Liver (tissue), 10 donors: ENCODE measurements at places on chromosomes 2 and 18. TPM values are rescaled to one million over a fixed set of nuclear protein-coding genes. Genes with fewer than 3 reads are reported as not detected.

GRCh38 chr2:111111101-111111755 lies 9.5 kb upstream of the BCL2L11 start:
- no peaks in the 10 kb centered on the region for H3K36me3 ChIP-seq
- no peak overlapping the region for H3K27ac ChIP-seq
- H3K4me1 ChIP-seq = no peaks in the 10 kb centered on the region
- DNase-seq = no peak
- H3K27me3 ChIP-seq = no peaks in the 10 kb centered on the region

- no peak overlapping the region for H3K27ac ChIP-seq
- peak; percentile 5 for DNase-seq
- H3K36me3 ChIP-seq = no peaks in the 10 kb centered on the region
- H3K4me3 ChIP-seq = no peak overlapping the region
Measured at GRCh38 chr2:8427211-8427610, 254.6 kb upstream of the ID2 start.

DNA sequence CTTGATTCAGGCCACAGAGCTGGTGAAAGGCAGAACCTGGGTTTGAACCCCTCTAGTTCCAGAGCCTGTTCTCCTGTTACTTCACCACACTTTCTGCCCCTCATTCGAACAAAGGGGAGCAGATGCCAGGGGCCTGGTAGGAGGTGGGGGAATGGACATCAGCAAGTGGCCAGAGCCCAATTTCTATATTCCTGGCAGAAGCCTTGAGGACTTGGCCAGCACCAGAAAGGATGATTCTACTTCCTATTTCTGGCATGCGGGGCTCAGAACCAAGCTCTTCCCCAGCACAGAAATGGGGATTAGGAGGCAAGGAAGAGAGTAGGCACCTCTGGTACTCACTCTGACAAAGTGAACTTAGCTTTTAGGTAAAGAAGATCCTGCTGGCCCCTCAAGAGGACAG lies 49.3 kb downstream of the ADD2 start:
- peaks cover 6% of the 10 kb centered on the region for H3K27me3 ChIP-seq
- no peak for DNase-seq

GRCh38 chr2:179818546-179818945 lies 42.9 kb downstream of the ZNF385B start:
- H3K27ac ChIP-seq = no peak overlapping the region
- no peaks in the 10 kb centered on the region for H3K27me3 ChIP-seq
- peaks cover 6% of the 10 kb centered on the region for H3K4me1 ChIP-seq
- H3K4me3 ChIP-seq = no peak overlapping the region
- H3K36me3 ChIP-seq = no peaks in the 10 kb centered on the region
- no peak for DNase-seq

DNA sequence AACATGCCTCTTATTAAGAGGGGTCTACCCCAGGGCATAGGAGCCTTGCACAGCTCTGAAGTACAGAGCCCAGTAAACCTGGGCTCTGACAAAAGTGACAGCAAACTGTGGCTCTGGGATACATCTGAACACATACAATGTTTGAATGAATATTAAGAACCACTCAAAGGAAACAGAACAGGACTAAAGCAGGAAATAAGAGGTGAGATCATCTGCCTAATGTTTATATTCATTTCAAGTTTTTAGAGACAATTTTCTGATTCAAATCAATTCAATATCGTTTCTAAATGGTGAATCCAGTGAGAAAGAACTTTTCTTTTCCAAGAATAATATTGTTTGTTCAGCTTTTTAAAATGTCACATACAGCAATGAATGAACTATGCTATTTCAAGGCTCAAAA lies 136.7 kb upstream of the CAVIN2 start:
- H3K27ac ChIP-seq = no peak overlapping the region
- H3K36me3 ChIP-seq = no peaks in the 10 kb centered on the region

DNA sequence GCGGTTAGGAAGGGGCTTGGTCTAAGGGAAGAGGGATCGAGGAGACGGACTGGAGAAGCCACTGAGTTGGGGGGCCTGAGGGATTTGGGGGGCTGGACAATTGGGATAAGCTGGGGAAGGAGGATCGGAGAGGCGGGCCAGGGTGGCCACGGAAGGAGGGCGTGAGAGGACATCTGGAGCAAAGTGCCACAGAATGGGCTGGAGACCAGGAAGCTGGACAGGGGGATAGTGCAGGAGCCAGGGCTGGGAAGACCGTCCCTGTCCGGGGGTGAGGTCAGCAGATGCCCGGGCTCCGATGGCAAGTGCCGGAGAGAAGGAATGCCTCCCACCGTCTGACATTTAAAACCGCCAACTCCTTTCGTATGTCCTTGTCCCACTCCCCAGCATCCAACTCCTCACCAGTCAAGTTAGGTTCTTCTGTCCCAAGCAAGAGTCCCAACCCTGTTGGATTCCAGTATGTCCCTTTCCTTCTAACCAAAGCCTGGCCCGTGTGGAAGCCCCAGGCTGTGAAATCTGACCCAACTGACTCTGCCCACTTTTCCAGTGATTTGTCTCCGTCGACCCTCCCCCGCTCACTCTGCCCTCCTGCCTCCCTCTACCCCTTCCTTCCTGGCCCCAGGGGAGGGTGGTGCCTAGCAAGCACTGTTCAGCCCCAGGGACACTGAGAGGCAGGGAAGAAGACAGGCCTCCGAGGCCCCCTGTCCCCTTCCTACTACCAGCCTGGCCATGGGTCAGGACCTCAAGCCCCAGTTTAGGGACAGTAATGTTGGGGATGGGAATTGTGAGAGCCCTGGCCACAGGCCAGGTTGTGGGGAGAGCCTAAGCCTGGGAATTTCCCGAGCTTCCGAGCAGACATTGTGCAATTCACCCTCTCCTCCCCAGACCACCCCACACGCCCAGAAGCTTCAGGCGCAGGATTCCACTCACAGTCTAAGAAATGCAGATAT lies 31.5 kb upstream of the TMBIM1 start:
- DNase-seq = peak; percentile 62
- peak overlapping the region; percentile 77 for H3K4me3 ChIP-seq
- no peaks in the 10 kb centered on the region for H3K27me3 ChIP-seq
- peaks cover 39% of the 10 kb centered on the region for H3K4me1 ChIP-seq
- peak overlapping the region; percentile 89 for H3K27ac ChIP-seq
- peaks cover 2% of the 10 kb centered on the region for H3K36me3 ChIP-seq

GRCh38 chr2:222268311-222268990 lies 30.3 kb downstream of the PAX3 start:
- H3K4me1 ChIP-seq = no peaks in the 10 kb centered on the region
- no peak overlapping the region for H3K4me3 ChIP-seq
- DNase-seq = no peak

DNA sequence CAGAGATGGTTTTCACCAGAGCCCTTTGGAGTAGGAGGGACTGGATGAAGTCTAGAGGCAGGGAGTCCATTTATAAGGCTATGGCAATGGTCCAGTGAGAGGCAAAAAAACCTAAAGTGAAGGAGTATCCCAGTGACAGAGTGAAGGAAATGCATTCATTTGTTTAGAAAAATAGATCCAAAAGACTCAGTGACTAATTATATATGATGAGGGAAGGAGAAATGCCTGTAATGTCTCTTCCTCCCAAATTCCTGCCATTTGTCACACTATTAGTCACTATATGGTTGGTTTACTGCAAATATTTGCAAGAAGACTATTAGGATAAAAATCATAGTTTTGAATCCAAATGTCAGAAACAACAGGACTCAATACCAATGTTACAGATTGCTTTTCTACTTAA lies 104.2 kb downstream of the ZNF521 start:
- no peaks in the 10 kb centered on the region for H3K27me3 ChIP-seq
- H3K4me1 ChIP-seq = no peaks in the 10 kb centered on the region
- no peak overlapping the region for H3K4me3 ChIP-seq
- DNase-seq = no peak
- no peak overlapping the region for H3K27ac ChIP-seq
- H3K36me3 ChIP-seq = no peaks in the 10 kb centered on the region

DNA sequence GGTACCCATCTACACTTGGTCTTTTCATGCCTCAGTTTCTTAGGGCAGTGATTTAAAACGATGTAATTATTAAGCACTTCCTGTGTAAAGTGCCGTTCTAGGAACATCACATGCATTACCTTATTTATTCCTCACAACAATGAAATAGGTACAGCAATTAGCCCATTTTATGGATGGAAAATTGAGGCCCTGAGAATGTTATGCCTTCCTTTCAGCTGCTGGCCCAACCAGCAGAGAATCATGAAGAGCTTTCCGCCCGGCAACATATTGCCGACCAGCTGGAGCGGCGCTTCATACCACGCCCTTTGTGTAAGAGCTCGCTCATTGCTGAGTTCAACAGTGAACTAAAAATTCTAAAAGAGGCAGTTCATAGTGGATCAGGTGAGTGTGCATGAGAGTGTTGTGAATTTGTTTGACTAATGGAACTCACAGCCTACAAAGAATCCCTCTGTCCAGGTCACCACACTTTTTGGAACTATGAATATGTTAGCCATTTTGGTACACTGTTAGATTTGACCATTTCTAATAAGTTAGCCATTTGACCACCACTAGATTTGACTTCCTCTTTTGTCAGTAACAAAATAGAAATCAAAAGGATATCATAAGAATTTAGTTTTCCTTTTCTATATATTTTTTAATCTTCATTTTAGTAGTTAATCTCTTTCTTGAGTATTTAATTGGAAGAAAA lies 25.6 kb upstream of the RPE start:
- no peak for DNase-seq
- no peak overlapping the region for H3K4me3 ChIP-seq
- no peaks in the 10 kb centered on the region for H3K36me3 ChIP-seq
- no peaks in the 10 kb centered on the region for H3K27me3 ChIP-seq

DNA sequence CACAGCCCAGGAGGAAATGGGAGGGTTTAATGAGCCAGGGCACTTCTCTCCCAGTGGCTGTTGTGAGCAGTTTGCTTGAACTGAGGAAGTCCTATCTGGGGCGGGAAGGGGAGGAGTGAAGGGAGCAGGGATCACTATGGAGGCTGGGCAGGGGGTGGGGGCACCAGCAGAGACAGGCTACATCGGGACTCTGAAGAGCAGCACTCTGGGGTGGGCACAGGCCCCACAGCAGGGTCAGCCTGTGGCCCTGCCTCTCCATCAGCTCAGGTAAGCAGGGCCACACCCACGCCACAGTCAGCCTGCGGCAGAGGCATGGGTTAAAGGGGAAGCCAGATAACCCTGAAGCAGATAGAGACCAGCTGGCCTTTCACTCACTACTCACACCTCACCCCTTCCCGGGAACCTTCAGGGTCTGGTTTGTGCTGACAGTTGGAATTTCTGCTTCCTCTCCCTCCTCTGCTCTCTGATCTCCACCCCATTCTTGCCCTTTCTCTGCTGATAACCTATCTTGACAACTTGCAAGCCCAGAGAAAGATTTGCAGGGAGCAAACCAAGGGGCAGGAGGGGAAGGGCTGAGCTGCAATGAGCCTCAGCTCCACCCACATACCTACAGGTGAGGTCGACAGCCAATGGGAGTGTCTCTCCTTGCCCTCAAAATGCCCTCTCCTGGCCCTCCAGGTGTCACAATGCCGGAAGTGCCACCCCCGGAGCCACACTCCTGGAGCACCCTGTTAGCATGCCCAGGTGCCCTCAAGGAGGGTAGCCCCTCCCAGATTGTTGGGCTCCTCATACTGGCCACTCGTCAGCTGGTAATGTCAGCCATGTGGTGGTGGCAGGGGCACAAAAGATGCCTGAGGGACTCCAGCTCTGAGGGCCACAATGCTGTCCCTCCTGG lies 3.7 kb downstream of the SIGLEC15 start:
- H3K27ac ChIP-seq = no peak overlapping the region
- DNase-seq = no peak
- H3K36me3 ChIP-seq = no peaks in the 10 kb centered on the region
- no peak overlapping the region for H3K4me3 ChIP-seq

DNA sequence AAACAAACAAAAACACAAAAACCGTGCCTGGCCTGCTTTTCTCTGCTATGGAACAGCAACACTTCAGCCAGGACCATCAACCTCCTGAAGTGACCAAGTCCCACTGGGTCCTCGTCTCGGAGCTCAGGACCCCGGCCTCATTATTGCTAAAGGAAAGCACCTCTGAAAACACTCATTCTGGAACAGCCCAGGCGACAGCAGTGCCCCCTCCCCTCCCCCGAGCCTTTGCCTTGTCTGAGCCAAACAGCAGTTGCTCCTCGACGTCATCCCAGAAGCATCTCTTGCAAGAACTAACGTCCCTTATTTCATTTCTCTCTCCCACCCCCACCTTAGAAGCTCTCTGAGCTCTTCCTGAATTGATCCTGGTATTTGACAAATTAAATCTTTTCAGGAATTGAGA lies 27.4 kb downstream of the APCDD1 start:
- no peak overlapping the region for H3K27ac ChIP-seq
- H3K36me3 ChIP-seq = no peaks in the 10 kb centered on the region
- DNase-seq = no peak
- H3K4me1 ChIP-seq = no peaks in the 10 kb centered on the region

DNA sequence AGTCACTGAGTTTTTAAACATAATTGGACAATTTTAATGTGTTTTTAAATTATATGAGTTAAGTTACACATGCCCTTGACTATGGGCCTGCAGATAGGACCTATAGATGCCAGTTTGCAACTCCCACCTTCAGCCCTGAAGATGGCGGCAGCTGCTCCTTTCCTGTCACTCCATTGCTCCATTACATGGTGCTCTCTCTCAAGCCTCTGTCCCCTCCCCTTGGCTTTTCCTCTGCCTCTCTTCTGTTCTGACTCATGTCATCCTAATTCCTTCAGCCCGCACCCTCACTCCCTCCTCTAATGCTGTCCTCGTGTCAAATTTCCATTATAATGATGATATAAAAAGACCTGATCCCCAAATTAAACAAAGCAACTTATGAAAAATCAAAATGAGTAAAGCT lies 133.7 kb upstream of the HNRNPA3 start:
- no peaks in the 10 kb centered on the region for H3K36me3 ChIP-seq
- no peak for DNase-seq
- no peak overlapping the region for H3K27ac ChIP-seq

DNA sequence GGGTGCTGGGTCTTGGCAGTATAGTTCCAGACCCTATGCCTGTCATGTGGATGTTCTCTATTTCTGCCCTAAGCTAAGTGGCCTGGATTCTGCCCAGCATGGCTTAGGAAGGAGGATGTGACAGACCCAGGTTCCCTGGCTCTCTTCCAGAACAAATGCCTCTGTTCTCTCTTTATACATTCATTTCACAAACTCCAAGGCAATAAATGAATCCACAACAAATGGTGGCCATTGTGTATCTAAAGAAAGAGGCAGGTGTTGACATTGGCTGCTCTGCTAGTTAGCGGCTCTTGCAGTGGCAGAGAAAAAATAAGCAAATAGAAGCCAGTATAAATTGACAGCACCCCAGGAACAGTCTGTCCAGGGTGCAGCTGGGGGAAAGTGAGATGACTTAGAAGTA lies 298.6 kb downstream of the SUCLG1 start:
- no peak for DNase-seq
- no peaks in the 10 kb centered on the region for H3K4me1 ChIP-seq
- H3K36me3 ChIP-seq = no peaks in the 10 kb centered on the region
- H3K27ac ChIP-seq = no peak overlapping the region

GRCh38 chr18:21865043-21865442 lies 124.5 kb downstream of the MIB1 start:
- no peak overlapping the region for H3K27ac ChIP-seq
- H3K36me3 ChIP-seq = no peaks in the 10 kb centered on the region
- H3K27me3 ChIP-seq = no peaks in the 10 kb centered on the region
- H3K4me3 ChIP-seq = no peak overlapping the region

GRCh38 chr2:121562269-121563176 lies 31.8 kb downstream of the RNU4ATAC start:
- peaks cover 16% of the 10 kb centered on the region for H3K4me1 ChIP-seq
- H3K27me3 ChIP-seq = no peaks in the 10 kb centered on the region
- H3K36me3 ChIP-seq = no peaks in the 10 kb centered on the region
- H3K27ac ChIP-seq = no peak overlapping the region

The BABAM2 gene
- 13.6 TPM for total RNA-seq

The HOXD13 gene
- total RNA-seq = not detected

The STEAP3 gene
- 153 TPM for total RNA-seq

The UGT1A5 gene
- total RNA-seq = 1.6 TPM

The RGPD3 gene
- total RNA-seq = 0.59 TPM

The TUBA4B gene
- total RNA-seq = 0.08 TPM

The SLC14A1 gene
- total RNA-seq = 96.7 TPM

The ZNF396 gene
- total RNA-seq = 1.1 TPM

The SERPINB13 gene
- total RNA-seq = not detected

The GALNT14 gene
- 2.0 TPM for total RNA-seq

The AQP12A gene
- total RNA-seq = not detected

The TRIM54 gene
- not detected for total RNA-seq
